ENCODE measurements at places on chromosomes 4 and X.

- no peak for DNase-seq
These were observed 27.6 kb downstream of the WDR44 start for GRCh38 chrX:118373538-118373937.

GRCh38 chr4:27648416-27648815 is 787.8 kb downstream of the STIM2 start:
- no peak for DNase-seq

- DNase-seq, result no peak
These were observed 21.8 kb downstream of the FHL1 start for GRCh38 chrX:136168929-136169735.

- no peak for DNase-seq
These were observed 28.3 kb downstream of the ADD1 start for GRCh38 chr4:2871911-2872310.

- no peak for DNase-seq
These were observed 429.1 kb upstream of the INTU start for GRCh38 chr4:127203562-127204200.

DNA sequence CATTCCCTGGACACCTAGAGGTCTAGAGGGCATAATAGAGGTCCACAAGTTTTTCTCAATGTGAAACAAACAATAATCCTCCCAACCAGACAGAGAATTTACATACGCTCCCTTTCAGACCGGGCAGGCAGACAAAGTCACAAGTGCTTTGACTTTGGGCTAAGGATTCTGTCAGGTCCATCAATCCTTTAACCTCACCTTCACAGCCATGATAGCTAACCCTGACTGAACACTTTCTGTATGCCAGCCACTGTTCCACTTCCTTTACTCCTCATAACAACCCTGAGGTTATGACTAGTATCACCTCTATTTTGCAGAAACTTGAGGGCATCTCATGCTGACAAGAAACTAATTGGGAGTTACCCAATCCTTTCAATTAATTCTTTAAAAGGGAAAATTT is 118.8 kb upstream of the AFF2 start:
- peak; percentile 1 for DNase-seq

DNA sequence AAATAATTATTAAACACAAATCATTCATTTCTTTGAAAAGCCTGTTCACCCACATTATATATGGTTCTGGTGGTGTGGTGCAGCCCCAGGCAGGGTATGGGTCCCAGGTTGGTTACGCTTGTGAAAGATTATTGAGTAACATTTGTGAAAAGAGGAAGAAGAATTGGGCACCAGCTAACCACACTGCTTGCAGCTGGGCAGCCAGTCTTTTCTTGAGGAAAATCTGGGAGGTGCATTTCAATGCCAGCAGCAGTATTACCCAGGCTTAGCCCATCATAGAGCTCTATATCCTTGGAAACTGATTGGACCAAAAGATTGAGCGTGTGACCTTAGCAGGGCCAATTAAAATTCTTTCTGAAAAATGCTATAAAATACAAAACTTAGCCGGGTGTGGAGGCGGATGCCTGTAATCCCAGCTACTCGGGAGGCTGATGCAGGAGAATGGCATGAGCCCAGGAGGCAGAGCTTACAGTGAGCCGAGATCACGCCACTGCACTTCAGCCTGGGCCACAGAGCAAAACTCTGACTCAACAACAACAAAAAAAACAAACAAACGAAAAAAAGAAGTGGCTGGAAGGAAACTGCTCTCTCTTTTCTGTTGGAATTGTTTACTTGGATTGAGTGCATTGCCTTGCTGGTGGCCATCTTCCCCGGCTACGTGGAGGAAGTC is 9.7 kb upstream of the PLAC8 start:
- DNase-seq, result peak; percentile 36
